ENCODE measurements at places on chromosomes 2 and 18.

GRCh38 chr2:98701230-98701629 is 29.7 kb downstream of the MGAT4A start:
- DNase-seq, result no peak

DNA sequence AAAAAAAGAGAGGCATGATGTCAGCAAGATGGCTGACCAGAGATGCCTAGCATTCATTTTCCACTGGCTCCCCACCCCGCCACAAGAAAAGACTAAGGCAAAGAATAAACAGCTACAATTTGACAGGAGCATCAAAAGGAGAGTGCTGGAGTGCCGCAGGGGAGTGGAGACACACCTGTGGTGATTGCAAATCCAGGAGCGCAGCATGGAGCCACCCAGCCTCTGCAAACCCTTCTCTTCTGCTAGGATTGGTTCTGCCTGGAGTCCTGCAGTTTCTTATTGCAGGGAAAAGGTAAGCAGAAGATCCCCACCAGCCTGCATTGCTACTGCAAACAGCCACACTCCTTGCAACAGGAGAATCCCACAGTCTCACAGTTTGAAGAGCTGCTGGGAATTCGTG is 26.1 kb downstream of the BOLL start:
- no peak for DNase-seq

DNA sequence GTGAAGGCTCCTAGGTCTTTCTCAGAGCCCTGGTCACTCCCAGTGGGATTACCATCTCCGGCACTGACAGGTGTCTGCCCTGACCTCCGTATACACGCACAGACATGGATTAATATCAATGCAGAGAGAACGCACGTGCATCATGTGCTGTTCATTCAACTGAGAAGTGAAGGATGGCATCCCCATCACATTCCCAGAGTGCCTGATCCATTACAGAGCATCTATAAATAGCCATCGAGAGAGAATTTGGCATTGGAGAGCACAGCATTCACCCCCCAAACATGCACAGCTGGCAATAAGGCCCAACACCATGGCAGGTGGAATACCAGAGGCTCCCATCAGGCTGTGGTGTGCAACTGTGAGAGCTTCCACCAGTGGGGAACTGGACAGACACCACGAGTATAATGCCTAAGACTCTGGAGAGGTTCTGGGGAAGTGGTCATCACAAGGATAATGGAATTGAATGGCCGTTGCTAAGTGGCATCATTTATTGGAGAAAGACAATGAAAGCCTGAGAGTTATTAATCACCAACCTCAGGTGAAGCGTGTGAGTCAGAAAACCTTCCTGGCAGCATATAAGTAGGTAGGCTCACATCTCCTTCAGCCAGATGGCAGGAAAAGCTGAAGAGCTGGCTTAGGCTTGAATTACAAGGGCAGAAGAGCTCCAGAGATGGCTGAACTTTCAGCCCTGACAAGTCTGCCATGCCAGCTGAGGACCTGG is 244.5 kb upstream of the ID2 start:
- DNase-seq, result peak; percentile 33

DNA sequence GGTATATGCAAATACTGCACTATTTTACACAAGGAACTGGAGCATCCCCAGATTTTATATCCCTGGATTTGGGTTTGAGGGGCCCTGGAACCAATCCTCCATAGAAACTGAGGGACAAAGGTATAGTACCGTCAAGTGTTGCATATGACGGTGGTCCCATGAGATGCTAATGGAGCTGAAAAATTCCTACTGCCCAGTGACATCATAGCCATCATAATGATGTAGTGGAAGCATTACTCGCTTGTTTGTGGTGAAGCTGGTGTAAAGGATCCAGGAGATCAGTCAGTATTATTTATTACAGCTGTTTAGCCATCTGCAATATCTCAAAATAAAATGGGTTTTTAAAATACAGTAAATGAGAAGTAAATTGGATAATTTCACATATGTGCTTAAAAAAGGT is 496.6 kb upstream of the HS6ST1 start:
- DNase-seq, result no peak
